Memory B cell (primary cell): ENCODE measurements at places on chromosomes 13 and 19.

DNA sequence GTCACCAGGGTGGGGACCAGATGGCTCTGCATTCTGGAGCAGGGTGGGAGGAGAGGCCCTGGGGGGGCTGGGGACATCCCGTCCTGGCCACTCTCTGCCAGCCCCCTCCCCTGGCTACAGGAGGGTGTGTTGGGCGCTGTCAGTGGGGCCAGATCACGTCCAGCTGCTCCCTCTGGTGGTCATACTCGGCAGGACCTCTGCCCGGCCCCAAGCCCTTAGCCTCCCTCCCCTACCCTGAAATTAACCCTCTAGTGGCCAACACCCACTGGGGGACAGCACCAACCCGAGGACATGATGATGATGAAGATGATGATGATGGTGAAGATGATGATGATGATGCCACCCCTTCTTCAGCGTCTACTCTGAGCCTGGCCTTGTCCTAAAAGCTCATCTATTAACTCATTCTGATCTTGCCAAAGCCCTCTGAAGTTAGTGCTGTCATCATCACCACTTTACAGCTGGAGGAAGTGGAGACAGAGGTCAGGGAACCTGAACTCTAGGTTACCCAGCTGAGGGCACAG lies 590 bp upstream of the LGI4 start:
- peak; percentile 79 for DNase-seq

- DNase-seq: no peak
These were observed 6.0 kb upstream of the KPTN start for GRCh38 chr19:47490031-47490430.

DNA sequence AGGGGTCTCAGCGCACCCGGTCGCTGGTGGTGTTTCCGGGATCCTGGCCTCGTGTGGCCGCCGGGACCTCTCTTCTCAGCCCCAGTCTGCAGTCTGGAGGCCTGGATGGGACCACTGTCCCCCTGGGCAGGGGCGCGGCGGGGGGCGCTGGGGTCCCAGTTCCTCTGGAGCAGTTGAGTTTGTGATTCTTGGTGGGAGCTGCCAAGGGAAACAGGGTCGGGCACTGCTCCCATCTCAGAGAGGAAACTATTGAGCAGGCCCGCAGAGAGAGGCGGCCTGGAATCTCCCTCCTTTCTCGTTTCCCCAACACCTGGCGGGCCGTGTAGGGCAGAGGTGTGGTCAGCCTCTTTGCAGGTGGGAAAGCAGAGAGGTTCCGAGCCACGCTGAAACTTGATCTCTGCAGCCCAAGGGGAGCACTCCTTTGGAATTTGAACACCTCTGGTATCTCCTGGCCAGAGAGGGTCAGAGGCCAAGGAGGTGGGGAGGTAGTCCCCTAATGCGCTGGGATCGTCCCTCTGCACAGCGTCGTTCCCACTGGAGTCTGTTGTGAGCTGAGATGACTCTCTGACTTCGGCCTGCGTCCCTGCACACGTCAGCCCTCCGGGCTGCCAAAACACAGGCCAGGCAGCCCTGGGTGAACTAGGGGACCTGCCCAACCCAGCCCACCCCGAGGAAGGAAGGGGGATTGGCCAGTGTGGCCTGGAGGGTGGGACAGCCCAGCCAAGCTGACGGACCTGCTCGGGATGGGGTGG lies 741 bp downstream of the PLEKHF1 start:
- DNase-seq: peak; percentile 46

DNA sequence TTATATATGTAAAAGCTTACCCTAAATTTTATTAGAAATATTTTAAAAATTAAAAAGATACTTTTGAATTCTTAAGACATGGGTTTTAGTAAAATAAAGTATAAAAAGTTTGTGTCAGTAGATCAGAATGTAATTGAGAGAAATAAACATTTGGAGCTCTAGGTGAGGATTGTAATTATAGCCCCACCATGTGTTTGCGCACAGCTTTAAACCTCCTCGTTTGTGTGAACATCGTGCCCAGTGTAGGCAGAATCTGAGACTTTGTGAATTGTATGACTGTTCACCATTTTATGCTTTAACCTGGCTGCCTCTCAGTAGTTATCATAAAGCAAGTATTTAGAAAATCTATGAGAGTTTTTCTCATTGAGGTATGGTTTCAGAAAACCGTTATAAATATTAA lies 29.1 kb downstream of the CUL4A start:
- no peak for DNase-seq

DNA sequence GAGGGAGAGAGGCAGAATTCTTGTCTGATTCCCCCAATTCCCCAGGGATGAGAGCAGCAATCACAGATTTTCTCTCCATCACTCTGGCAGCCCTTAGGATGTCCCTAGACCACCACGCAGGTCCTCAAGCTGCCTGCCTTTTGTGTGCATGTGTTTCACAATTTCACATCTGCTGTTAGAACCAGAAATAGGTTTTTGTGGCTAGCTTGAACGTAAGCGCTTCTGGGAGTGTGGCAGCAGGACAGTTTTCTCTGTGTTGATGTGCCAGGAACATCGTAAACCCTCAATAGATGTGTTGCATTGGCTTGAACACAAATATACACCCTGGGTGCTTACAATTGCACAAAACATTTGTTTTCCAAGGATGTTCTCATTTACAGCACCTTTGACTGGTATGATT lies 78.8 kb upstream of the TMTC4 start:
- DNase-seq: no peak

GRCh38 chr13:113947311-113948033 lies 26.4 kb downstream of the C13orf46 start:
- no peak for DNase-seq

GRCh38 chr19:55350620-55351315 lies 3.8 kb downstream of the COX6B2 start:
- DNase-seq: no peak

DNA sequence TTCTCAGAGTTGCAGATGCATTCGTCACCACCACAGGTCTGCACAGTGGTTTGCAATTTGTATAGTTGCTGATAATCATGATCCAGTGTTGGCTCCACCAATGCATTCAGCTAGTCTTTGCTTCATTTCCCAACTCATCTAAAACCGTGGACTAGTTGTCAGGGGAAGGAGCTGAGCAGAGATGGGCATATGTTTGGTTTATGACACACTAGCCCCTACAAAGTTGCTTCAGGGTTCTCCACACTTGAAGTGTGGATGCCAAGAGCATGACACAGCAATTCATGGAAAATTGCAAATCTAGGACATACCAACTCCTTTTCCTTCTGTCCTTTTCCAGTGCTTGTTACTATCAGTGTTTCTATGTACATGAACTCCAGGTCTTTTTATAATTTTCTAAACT lies 168.0 kb downstream of the TNFSF13B start:
- no peak for DNase-seq

DNA sequence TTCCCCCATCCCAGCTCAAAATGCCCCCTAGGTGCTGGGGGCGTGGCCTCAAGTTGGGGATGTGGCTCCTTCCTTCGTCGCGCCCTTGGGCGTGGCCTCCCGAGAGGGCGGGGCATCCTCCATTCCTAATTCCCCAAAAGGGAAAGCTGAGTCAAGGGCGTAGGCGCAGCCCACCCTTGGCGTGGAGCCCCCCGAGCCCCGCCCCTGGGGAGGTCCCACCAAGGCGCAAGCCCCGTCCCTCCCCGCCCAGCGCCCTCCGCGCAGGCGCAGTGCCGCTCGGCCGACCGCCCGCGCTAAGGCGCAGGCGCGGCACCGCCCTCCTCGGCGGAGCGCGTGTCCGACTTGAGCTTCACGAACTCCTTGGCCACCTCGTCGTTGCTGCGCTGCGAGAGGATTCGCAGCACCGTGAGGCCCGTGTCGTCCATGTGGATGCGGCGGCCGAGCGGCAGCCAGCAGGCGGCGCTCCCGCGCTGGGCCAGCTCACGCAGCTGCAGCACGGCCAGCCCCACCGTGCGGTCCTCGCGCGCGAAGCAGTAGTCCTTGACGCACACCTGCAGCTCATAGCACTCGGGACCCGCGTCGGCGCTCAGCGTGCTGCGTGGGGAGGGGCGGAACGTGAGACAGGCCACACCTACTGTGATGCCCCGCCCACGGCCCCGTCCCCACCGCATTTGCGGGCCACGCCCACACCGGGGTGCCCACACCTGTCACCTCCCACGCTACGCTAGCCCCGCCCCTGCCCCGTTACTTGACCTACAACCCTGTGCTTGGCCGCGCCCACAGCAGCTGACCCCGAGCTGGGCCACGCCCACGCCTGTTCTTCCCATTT lies 50.5 kb downstream of the COLGALT1 start:
- DNase-seq: peak; percentile 88

DNA sequence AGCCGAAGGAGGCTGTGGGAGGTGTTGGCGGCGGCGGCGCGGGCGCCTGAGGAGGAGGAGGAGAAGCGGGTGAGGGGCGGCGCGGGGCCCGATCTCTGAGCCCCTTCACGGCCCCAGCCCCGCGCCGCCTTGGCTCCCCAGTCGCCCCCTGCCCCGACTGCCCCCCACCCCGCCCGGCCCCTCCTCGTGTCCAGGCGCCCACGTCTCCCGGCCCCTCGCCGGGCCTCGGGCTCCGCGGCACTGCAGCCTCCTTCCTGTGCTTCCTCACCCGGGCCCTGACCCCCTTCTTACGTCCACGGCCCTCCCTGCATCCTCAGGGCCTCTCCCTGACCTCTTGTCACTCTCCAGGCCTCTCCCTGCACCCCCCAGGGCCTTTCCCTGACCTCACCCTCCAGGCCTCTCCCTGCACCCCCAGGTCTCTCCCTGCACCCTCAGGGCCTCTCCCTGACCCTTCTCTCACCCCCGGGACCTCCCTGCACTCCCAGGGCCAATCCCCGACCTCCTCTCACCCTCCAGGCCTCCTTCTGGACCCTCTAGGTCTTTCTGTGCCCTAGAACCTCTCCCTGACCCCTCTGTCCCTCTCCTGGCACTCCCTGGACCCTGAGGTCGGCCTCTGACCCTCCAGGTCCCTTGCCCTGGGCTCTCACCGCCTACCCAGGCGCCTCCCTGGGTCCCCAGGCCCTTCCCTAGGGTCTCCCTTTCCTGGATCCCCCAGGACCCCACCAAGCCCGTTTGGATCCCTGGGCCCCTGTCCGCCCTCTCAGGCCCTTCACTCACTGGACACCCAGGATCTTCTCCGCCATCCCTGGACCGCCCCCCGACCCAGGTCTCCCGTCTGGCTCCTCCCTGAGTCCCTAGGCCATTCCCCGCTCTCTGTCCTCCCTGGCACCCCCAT lies 460 bp downstream of the KMT5C start:
- peak; percentile 30 for DNase-seq

- no peak for DNase-seq
These were observed 219.1 kb downstream of the MTUS2 start for GRCh38 chr13:29039212-29039611.

DNA sequence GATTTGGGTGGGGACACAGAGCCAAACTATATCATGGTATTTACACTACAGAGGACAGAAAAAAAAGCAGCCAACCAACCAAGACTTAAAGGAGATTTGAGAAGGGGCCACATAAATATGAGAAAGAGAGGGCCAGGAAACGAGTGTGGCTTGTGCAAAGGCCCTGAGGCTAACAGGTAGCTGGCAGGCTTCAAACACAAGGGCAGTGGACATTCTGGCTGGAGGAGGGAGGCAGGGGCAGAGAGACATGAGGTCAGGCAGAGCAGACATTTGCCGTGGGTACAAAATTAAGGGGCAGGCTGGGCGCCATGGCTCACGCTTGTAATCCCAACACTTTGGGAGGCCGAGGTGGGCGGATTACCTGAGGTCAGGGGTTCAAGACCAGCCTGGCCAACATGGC lies 278.7 kb downstream of the FOXO1 start:
- no peak for DNase-seq

DNA sequence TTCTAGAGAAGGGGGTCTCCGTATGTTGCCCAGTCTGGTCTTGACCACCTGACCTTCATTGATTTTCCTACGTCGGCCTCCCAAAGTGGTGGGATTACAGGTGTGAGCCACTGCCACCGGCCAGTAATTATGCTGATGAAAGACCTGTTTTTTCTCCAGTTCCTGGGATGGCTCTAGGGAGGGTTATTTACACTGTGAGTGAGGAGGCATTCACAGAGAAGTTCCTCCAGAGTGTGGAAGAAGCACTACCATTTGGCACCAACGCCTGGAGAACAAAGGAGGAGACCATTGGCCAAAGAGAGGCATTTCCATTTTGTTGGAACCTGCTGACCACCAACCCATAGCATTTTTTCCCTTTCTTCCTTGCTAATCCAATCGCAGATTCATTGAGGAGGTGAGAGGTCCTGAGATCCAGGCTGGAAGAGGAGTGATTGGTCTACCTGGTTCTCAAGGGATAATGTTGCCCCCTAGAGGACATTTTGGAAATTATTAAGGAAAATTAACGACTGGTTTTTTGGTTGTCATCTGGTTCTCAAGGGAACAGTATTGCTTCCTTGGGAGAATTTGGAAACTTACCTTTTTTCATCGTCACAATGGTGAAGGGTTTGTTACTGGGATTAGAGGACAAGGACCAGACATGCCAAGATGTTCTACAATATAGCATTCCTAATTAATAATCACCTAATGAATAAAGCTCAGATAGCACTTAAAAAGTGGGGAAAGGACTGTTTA lies 5.5 kb upstream of the SAE1 start:
- DNase-seq: peak; percentile 50

DNA sequence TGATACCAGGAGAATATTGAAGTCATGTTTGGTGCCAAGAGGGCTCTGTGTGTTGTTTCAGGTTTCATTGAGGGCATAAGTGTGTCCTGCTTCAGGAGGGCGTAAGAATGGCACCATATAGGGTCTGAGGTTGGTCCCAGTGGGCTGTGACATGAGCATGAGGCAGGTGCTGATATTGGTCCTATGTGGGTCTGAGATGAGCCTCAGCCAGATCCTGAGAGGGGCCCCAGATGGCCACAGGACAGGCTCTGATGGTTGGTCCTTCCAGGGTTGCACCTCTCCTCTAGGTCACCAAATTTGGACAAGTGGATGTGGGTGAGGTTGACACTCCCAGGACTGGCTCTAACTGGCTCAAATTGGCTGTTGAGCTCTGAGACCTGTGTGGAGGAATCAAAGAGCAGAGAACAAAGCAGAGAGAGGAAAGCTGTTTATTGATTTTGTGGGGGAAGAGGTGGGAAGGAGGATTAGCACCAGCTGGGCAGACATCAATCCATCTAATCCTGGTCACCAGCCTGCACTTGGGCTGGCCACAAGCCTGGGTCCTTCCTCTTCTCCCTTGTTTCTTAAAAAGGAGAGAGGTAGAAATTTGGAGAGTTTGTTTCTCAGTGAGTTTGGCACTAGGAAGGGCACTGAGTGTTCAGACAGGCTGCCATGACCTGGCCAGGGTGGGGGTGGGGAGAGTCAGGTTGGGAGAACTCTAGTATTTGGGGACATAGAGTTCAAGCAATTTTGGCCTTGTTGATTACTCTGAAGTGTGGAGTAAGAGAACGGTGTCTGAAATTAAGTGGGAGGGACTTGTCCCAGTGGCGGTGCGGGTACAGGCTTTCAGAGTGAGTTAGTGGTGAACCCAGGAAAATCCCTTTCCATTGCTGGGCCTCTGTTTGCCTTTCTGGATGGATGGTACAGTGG lies 38.7 kb downstream of the CYP2B6 start:
- no peak for DNase-seq

GRCh38 chr13:99892196-99892613 lies 79.4 kb downstream of the ZIC5 start:
- DNase-seq: no peak

- DNase-seq: no peak
These were observed 6.4 kb downstream of the IRS2 start for GRCh38 chr13:109779876-109780510.

- DNase-seq: no peak
These were observed 39.6 kb upstream of the CLDN10 start for GRCh38 chr13:95512957-95513356.

GRCh38 chr19:3914199-3914598 lies 18.7 kb upstream of the NMRK2 start:
- no peak for DNase-seq

- DNase-seq: no peak
These were observed 8.0 kb upstream of the SPATA13 start for GRCh38 chr13:24152292-24153214.

- no peak for DNase-seq
These were observed 10.8 kb downstream of the CUL4A start for GRCh38 chr13:113220141-113220598.
